ENCODE measurements at places on chromosomes 16 and 17.

DNA sequence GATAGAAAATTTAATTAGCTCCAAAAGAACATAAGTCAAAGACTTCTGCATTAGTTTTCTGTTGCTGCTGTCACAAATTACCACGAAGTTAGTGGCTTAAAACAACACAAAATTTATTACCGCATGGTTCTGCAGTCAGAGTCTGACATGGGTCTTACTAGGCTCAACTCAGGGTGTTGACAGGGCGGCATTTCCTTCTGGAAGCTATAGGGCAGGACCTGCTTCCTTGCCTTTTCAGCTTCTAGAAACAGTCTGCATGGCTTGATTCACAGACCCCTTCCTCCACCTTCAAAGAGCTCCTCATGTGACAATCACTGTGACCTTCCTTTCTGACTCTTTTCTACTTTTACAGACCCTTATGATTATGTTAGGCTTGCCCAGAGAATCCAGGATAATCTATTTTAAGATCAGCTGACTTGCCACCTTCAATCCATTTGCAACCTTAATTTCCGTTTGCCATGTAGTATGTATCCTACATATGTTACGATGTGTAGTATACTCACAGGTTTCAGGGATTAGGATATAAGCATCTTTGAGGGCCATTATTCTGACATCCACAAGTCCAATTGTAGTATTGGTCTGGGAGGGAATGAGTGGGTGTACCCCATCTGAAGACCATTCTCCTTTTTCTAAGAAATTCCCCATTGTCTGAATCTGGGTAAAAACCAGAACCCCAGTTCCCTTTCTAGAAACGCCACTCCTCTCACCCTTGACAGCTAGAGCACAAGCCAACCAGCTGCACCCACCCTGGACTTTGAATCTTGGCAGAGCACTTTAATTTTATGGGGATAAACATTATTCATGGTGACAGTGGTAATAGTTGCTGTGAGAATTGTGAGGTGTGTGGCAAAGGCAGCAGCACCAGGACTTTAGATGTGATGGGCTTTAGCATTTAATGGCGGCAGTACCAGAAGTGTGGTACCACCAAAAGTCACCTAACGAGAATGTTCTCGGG lies 265.5 kb downstream of the KCNJ2 start:
- no peak for DNase-seq

- DNase-seq, result no peak
Measured at GRCh38 chr16:75477680-75478473, 13.4 kb upstream of the TMEM170A start.

DNA sequence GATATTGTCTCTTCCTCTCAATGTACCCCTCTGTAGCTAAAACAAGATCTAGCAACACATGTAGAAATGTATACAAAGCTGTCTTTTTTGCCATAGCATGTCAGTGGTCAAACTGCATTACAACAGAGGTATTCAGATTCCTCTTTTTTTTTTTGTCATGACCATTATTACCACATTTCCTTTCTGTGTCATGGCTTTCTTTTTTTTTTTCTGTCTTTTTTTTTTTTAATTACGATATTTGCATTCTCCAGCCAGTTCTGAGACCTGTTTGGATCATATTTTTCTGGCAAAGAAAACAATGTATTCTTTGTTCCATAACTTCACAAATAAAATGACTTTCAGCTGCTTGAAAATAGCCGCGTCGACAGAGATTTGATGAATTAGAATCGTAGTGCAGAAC lies 27.4 kb upstream of the CAPNS2 start:
- DNase-seq, result no peak

DNA sequence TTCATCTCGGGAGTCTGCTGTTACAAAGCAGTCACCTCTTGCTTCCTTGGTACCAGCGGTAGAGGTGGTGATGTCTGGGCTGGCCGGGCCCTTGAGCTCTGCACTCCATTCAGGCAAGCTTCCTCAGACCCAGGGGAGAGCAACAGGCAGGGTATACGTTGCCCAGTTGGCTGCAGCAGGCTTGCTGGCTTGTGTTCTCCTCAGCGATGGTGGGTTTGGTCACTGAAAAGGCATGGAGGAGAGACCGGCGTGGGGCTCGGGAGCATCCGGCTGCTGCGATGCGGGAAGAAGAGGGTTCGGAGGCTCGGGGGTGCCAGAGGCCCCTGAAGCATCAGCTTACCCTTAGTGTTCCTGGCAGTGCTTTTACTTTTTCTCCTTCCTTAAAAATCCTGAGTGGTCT lies 25.8 kb downstream of the SAP30BP start:
- no peak for DNase-seq

DNA sequence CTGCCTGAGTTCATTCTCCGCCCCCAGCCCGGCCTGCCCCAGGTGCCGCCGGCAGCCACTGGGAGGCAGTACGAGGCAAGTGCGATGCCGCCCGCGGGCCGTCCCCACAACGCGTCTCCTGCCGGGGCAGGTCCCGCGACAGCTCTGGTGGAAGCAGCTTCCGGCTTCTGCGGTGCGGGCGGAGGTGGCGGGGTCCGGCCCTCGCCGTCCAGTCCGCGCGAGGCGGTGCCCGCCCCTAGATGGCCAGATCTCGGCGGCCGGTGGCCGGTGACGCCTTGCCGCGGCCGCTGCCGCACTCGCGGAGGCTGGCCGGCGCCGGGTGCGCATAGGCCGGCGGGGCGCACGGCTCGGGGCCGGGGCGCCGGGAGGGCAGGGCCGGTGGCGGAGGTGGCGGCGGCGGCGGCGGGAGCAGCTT lies 1.8 kb downstream of the GJD3 start:
- no peak for DNase-seq

DNA sequence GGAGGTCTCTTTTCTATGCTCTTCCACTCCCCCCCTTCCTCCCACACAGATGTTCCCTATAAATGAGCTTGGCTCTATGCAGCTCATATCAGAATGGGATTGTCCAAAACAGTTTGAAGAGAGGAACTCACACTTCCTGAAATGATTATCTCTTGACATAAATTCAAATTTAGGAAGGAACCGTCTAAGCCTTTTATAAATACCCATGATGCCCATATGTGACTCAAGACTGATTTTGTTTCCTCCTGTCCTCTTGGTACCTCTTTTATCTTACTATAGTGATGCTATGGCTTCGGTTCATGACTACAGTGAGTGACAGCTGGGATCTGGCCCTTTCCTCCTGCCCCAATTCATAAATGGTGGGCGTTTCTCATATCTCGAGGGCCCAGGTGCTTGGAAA lies 16.6 kb upstream of the TERF2 start:
- no peak for DNase-seq

DNA sequence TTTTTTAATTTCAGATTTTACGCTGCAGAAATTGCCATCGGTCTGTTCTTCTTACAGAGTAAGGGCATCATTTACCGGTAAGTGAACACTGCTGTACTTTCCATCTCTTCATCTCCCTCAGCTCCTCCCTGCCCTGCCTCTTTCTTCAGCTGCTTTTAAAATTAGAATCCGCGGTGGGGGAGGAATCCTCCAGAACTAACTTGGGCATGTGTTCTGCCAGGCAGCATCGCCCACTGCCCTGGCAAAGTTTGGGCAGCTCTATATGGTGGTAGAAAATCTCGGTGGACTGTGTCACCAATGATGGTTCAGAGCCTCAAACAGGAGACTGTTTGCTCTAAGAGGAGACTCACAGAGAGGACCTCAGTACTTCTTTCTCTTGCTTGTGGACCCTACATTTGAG lies 81.6 kb upstream of the CACNG3 start:
- no peak for DNase-seq

DNA sequence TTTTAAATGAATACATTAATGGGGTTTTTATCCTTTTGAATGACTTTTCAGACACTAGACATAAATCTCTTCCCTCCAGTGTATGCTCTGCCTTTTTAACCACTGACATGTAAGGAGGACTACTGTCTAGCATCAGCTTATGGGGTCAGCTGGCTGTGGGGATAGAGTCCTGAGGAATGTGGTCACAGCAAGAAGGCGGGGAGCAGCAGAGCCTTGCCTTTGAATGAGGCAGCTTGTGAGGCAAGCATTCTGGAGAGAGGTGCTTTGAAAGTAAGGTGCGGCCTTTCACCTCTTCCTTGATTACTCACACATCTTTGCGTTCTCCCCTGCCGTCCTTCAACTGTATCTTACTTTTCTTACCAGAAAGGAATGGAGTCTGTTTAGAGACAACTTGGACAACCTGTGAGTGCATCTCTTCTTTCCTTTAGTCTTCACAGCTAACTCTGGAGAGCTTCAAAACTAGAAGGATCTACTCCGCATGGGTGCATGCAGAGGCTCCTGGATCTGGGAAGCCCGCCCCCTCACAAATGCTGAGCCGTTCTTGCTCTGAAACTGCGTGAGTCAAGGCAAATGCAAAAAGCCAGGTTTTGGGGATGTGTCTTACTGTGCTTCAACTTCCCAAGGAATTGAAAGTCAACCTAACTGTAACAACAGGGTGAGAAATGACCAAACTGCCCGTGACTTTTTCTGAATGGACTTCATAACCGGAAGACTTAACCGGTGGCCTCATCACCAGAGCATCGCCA lies 49.9 kb downstream of the ADCY7 start:
- no peak for DNase-seq

GRCh38 chr16:14364386-14365199 lies 265.5 kb downstream of the PARN start:
- no peak for DNase-seq

DNA sequence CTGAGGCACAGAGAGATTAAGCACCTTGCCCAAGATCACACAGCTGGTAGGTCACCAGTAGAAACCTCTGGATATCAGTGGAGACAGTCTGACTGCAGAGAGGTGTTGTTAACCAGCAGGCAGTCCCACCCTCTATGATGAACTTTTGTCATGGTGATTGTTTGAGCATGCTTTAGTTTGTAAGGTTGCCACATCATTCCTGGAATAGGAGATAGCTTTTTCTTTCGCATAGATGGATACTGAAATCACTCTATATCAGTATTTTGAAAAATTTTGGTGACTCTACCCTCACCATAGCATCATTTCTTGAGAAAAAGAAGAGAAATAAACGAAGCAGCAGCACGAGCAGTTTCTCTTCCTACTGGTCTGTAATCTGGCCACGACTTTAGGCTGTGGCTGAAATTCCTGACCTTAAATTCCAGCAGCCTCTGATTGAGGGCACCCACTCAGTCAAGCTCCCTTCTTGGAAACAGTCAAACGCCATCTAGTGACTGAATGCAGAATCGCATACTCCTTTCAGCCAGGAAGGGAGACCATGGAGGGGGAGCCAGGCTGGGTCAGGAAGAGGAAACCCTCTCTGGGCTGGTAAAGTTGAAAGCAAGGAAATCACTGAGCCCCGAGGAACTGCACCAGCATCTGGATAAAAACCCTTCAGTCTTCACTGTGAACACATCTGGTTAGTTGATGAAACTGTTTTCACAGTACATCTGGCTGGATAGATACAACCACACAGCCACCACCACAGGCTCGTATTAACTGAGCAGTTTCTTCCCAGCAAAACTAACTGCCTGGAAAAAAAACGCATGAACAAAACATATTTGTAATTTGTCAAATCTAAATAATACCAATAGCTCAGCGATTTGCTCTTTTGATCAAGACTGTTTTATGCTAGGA lies 108.5 kb upstream of the XYLT1 start:
- DNase-seq, result peak; percentile 74

GRCh38 chr17:71168053-71168741 lies 952.6 kb upstream of the SOX9 start:
- DNase-seq, result no peak

DNA sequence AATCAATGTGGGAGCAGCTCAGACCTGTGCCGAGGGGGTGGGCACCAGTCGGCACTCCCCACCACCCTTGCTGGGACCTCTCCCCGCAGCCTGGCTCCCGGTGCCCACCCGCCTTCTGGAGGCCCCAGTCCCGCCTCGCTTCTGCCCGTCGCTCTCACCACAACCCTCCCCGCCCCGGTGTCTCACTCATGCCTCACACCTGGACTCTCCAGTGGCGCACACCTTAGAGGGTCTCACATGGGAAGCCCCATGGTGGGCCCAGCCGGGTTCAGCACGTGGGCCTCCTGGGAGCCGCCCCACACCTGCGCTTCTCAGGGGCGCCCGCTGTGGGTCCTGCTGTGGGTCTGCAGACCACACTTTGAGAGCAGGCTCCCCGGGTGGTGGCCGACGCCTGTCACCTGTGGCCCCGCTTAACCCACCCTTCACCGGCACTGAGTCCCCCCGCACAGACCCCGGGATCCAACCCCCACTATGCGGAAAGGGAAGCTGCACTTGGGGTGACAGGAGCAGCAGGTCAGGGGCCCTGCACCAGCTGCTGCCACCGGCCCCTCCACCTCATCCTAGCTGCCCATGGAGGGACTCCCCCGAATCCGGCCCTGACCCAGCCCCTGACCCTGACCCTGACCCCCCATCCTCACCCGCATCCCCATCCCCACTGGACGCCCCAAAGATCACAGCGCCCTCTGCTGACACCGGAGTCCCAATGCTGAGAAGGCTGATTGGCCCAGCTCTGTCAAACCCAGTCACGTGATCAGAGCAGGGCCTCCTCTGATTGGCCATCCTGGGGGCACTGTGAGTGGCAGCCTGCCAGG lies 27.4 kb upstream of the SLC38A10 start:
- DNase-seq, result peak; percentile 71

DNA sequence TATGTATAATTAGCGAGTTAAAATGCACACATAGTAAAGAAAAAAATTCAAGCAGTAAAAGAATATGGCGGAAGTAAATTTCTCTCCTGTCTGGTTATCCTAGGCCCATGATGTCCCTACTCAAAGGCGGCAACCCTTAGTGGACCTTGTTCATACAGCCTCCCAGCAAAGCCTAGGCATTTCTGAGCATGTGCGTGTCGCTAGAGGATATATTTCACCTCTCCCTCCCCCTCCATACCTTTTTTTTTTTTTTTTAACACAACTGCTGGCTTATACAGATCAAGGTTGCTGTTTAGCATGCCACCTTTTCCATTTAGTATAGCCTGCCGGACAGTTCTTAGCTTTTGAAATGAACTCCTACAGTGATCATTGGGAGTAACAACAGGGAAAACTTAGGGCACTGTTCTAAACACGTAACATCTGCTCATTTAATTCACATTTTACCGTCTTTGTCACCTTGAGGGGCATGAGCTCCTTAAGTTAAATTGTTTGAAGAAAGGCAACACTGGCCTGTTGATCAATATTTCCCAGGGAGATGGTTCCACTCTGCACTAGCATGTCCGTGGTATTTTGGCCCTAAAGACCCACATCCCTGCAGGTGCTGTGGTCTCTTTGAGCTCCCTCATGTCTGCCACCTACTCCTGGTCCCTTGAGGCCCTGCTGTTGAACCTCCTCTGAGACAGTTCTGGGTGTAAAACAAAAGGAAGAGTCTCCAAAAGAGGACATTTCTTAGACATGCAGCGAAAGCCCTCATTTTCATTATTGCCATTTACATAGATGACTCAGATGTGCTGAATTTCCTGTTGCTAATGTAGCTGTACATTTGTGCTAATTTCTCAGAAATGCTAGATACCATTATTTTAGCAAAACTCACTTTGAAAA lies 4.1 kb upstream of the TNFRSF13B start:
- no peak for DNase-seq

GRCh38 chr17:17970699-17971430 lies 1.3 kb downstream of the TOM1L2 start:
- DNase-seq, result no peak
